Fibroblast of lung (primary cell): ENCODE measurements at places on chromosomes 3 and 15.

DNA sequence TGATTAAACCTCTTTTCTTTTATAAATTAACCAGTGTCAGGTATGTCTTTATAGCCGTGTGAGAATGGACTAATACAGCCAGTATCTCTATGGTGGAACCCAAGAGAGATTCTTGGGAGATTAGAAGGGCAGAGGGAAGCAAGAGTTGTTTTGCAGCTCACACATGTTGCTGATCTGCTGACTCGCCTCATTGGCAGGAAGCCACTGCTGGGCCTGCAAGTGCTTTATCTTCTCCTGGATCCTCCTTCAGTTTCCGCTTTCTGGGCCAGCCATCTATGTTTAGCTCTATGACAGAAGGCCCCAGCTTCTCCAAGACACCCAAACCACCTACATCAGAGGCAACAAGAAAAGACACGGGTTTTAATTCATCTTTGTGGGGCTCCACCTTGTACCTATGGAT is 23.4 kb upstream of the GALNT15 start:
- DNase-seq, result peak; percentile 93

GRCh38 chr3:98823791-98824190 is 60.7 kb downstream of the ST3GAL6 start:
- DNase-seq, result no peak

DNA sequence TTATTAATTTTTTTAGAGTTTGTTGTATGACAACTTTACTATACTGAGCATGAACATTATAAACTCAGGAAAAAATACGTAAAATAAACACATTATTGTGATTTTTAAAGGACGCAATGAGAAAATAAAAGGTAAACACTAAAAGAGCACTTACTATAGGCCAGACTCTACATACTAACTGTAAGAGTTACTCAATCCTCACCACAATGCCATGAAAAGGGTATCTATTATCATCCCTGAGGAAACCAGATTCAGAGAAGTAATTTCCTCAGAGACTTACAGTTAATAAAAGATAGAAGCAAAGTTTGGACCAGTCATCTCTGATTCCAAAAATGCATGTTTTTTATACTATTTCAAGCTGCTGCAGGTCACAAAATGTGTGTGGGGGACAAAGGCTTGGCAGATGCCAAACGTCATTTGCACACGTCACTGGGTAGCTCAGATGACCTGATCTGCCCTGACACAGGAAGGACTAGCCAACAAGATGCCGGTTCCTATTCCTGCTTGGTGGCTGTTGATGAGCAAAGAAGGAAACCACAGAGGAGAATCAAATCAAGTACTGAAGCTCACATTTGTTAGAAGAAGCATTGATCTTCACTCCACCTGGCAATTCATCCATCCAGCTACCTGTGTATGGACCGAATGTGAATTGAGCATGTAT is 42.3 kb downstream of the KLHL6 start:
- no peak for DNase-seq

- DNase-seq, result peak; percentile 70
Measured at GRCh38 chr15:70955151-70955550, 62.5 kb downstream of the LRRC49 start.

- DNase-seq, result peak; percentile 63
Measured at GRCh38 chr3:61864886-61865285, 303.5 kb downstream of the PTPRG start.

DNA sequence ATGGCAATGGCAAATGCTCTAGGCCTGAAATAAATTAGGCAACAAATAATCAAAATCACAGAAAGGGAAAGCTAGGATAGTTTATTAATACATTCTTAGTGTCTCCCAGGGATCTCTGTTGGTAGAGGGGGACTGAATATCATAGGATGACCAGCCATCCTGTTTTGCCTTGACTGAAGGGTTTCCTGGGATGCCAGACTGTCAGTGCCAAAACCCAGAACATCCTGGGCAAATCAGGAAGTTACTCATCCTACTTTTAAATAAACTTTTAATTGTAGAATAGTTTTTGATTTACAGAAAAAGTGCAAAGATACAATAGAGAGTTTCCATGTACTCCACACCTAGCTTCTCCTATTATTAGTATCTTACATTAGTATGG is 21.8 kb upstream of the SIAH2 start:
- no peak for DNase-seq

DNA sequence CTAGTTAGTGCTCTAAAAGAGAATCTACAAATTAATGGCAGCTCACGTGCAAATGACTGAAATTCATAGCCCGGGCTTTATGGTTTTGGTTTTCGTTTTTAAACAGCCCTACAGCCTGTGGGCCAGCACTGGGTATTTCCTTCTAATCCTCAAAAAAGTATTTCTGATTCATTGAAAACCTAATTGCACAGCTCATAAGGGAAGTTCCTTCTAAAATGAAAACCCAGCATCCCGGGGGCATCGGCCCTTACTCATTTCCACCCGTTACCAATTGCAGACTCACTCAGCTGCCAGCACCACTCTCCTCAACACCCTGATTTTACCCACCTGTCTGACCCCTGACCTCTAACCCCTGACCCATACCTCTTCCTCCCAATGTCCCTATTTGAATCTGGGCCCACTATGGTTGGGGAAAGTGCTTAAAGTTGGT is 59.5 kb upstream of the ZNF148 start:
- DNase-seq, result no peak

- no peak for DNase-seq
Measured at GRCh38 chr15:46795685-46796084, 921.6 kb upstream of the SEMA6D start.

- DNase-seq, result no peak
Measured at GRCh38 chr3:47496892-47497291, 16.6 kb downstream of the ELP6 start.

DNA sequence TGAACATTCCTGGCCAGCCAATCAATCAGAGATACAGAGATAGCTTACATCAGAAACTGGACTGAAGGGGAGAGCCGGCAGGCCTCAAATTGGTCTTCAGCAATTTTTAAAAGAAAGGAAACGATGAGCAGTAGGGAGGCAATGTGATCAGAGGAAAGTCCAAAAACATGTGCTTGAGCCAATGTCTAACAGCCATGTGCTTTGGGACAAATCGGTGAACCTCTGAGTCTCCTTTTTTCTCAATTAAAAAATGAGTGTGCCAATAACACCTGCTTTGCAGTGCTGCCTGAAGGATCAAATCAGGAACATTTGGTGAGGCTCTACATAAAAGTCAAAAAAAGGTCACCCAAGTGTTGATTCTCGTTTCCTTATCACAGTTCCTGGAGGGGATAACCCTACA is 7.4 kb upstream of the EIF4E3 start:
- DNase-seq, result no peak

DNA sequence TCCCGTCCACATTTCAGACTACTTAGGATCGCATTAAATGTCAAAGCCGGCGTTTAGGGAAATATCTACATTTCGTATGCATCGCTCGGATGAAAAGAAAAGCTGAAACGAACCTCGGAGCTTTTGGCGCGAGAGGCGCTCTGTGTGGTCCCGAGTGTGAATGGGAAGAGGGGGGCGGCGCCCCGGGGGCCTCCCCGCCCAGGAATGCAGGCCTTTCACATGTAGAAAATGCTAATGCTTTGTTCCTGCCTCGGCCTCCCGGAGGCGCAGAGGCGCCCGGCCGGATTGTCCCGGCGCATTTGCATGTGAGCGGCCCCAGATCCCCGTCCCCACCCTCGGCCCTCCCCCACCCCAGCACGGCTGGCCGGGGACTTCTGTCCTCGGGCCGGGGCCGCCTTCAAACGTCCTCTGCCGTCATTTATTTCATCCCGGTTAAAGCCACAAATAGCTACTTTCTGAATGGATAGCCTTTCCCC is 37.0 kb upstream of the TRIM71 start:
- DNase-seq, result peak; percentile 43

GRCh38 chr3:124345845-124346244 is 353.9 kb upstream of the ROPN1 start:
- no peak for DNase-seq

DNA sequence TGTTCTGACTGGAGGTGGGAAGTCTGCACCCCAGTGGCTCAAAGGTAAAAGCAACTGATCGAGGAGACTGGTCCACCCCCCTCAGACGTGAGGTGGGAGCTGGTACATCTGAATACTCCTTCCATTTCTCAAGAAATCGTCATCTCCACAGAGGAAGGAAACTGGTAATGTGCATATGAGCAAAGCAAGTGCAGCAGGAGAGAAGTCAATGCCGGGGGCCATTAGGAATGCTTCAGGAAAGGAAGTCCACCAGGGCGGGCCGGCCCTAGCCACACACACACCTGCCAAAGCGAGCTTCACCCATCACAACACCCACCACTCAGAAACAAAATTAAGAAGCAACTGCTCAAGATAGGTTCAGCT is 8.5 kb downstream of the TBC1D2B start:
- DNase-seq, result no peak

- no peak for DNase-seq
Measured at GRCh38 chr3:46586738-46587246, 20.7 kb upstream of the LRRC2 start.

DNA sequence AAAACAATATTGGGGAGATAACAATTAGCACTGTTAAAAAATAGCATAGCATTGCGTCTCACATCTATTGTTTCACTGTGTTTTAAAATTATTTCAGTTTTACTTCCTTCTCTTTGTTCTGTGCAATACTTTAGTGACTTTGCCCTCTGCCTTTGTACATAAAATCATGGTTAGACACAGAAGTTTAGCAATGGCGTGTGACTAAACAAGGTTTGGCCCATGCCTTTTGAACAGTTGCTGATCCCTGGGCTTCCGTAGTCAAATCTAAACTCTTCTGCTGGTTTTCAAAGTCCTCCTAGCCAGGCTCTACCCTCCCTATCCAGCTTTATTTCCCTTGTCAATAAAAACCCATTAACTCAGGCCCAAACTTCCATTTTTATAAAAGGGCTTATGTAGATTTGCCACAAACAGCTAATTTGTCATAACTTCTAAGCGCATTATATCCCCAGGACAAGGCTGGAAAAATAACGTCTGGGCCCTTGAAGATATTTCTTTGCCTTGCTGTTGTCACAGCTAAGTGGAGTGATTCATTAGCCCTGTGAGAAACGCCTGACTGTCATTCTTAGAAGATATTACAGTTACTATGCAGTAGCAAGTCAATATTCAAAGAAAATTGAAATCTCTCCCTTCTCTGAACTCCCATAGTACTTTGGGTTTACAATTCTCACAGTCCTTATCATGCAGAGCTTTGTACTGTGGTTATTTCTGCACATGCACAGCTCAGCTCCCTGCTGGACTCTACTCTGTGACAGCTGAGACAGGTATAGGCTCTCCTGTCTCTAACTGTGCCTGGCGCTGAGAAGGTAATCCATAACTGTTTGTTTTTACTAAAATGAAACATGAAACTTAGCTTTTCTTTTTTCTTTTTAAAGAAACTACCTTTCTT is 123.4 kb upstream of the SLC24A5 start:
- DNase-seq, result no peak

- DNase-seq, result no peak
Measured at GRCh38 chr3:164608554-164609276, 469.6 kb downstream of the SI start.

DNA sequence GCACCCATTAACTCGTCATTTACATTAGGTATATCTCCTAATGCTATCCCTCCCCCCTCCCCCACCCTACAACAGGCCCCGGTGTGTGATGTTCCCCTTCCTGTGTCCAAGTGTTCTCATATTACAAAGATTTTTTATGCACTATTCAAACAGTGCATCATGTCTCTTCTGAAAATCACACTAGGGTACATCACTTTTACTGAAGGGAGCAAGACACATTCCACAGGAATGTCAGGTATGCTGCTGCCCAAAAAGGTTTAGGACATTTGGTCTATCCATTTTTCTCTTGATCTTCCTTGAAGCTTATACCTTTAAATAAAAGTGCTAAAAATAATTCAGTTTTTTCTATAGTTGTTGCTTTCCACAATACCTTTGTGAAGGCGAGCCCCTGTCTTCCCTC is 9.2 kb upstream of the EPHA3 start:
- DNase-seq, result no peak

DNA sequence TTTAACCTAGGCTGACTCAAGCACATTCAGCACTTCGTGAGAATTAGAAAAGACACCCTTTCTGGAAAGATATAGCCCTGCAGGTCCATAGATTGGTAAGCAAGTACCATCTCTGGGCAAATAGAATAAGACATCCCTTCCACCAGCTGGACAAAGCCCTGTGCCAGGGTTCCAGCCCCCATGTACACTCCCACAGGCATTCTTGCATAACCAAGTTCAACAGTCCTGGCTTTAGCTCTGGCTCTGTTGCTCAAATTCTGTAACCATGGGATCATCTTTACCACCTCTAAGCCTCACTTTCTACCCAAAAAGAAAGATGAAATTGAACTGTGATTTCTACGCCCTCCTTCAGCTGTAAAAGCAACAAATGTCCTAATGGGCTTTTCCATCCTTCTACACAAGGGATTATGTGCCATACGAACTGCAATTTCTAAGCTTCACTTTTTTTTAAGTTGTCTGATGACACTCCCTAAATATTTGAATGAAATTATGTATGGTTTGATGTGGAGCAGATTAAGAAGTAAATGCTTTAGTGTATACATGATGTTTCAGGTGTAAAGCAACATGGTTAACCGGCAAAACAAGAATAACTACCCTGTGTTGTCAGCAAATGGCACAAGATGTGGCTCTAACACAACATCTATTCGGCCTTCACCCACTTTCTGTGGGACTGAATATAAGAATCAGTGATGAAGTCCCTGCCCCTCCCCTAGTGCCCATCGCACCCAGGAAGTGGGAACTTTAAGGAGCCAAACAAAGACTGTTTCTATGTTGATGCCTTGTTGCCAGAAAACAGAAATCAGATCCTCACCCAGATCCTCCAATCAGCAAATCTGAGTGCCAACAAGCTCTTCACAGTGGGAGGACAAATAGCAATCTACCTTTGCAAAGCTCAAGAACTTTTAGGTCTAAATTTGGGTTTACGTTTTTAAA is 165.7 kb downstream of the P3H2 start:
- DNase-seq, result no peak

- DNase-seq, result no peak
Measured at GRCh38 chr15:80846031-80846815, 67.1 kb downstream of the CEMIP start.

- DNase-seq, result no peak
Measured at GRCh38 chr3:172074032-172074431, 34.7 kb downstream of the FNDC3B start.

DNA sequence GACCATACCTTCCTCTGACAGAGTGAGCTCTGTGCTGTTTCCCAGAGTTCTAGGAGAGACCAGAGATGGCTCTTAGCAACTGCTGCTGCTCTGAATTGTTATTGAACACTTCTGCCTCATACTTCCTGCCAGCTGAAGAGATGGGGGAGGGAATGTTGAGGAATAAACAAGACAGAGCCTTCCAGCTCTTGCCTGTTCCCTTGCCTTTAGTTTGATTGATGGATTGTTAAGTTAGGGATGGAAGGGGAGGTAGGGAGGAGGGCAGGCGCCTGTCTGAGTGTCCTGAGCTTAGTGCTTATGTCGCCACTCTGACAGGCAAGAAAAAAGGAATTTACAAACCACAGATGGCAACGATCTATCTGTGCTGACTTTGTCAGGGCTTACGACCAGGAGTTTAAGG is 42.8 kb downstream of the ZNF609 start:
- DNase-seq, result peak; percentile 63

- DNase-seq, result no peak
Measured at GRCh38 chr3:52250122-52250521, 4.6 kb downstream of the PPM1M start.

GRCh38 chr3:59528251-59528650 is 478.4 kb upstream of the CFAP20DC start:
- DNase-seq, result no peak
